ENCODE measurements at places on chromosomes 11 and 22.
A peak's percentile ranks its signal among the peaks of the same experiment; 100 is the strongest.

- no peak for DNase-seq
These were observed 7.8 kb downstream of the DCPS start for GRCh38 chr11:126311401-126312291.

GRCh38 chr11:47306484-47306844 lies 36.5 kb downstream of the MADD start:
- DNase-seq, result no peak

- DNase-seq, result no peak
These were observed 51.1 kb downstream of the CHRDL2 start for GRCh38 chr11:74680035-74680671.

DNA sequence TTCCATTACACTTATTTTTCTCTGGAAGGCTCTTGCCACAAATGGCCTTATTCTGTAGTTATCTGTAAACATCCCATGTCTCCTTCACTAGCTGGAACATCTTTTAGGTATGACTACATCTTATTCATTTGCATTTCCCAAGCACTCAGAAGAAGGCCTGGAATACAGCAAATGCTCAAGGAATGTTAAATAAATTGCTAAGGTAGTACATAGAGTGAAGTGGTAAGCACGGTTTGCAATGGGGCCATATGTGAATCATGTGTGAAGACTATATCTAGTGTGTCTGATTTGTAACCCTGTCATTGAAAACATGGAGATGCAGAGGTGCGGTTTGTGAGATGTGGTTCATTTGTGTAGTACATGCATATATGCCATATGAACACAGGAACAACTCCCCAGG lies 33.5 kb downstream of the GDPD4 start:
- DNase-seq, result no peak

DNA sequence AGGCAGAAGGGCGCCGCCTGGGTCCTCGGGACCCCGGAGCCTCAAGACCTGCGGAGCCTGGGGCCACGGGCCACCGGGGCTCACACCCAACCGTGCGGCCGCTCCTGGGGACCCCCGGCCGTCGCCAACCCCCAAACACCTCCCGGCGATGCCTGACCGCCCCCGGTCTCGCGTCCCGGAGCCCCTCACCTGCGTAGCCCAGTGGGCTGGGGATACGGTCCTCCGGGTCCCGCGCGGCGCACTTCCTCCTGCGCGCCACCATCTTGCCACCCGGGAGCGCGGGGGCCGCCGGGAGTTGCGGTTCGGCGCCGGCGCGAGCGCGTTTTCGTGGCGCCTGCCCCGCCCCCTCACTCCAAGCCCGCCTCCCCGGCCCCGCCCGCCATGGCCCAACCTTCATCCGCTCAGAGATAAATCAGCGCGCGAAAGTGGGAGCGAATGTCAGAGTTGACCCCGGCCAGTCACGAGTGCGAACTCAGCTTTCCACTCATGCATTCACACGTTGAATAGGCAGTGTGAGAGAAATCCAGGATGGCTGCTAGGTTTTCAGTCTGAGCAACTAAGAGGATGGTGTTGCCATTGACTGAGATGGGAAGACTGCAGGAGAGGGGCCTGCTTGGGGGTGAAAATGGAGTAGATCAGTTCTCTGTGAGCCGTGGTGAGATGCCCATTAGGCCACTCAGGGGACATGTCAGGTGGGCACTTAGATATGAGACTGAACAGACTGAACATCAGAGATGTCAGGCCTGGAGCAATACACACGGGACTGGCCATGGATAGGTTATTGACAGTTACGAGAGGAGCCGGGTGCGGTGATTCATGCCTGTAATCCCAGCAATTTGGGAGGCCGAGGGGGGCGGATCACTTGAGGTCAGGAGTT lies at the start of gene RRP7A:
Gene RRP7A, minus strand, starts transcription at position 272 of the 877 bp plus-strand sequence. Its CDS starts 10 bp downstream, at position 262.
- DNase-seq, result peak; percentile 60

DNA sequence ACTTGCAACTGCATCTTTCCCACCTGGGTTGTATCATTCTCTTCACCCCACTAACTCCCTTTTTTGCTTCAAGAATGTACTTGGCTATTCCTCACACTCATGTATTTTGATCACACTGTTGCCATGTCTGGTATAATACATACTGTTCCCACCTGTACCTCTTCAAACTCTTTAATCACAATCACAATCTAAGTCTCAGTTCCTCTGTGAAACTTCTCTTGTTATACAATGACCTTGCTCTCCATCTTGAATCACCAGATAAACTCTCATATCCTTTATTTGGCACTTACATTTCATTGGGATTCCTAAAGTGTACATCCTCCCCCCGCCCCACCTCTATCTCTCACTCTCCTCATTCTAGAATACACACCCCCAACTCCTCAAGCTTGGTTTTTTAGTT lies 516.0 kb upstream of the CHORDC1 start:
- no peak for DNase-seq

Measured in ELF-1 (cell line).